ENCODE measurements at places on chromosomes 2 and 18.

DNA sequence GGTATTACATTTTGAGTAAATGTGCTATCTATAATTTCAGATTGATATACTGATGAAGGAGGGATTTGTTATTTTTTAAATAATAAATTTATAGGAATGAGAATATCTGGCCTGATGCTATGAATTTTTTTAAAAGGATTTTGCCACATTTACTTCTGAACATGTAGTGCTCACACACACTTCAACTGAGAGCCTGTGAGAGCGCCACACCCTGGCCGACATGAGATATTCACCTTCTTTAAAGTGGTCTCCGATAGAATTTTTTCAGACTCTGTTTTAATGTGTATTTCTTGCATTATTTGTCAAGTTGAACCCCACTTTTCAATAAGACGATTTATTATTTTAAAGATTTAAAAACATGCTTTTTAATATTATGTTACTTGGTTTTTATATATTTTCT, 813.3 kb downstream of the DCC start:
- no peak for DNase-seq

GRCh38 chr2:171237751-171238505, 77.2 kb upstream of the TLK1 start:
- no peak for DNase-seq

GRCh38 chr2:239585422-239585821, 184.6 kb upstream of the HDAC4 start:
- DNase-seq = no peak

DNA sequence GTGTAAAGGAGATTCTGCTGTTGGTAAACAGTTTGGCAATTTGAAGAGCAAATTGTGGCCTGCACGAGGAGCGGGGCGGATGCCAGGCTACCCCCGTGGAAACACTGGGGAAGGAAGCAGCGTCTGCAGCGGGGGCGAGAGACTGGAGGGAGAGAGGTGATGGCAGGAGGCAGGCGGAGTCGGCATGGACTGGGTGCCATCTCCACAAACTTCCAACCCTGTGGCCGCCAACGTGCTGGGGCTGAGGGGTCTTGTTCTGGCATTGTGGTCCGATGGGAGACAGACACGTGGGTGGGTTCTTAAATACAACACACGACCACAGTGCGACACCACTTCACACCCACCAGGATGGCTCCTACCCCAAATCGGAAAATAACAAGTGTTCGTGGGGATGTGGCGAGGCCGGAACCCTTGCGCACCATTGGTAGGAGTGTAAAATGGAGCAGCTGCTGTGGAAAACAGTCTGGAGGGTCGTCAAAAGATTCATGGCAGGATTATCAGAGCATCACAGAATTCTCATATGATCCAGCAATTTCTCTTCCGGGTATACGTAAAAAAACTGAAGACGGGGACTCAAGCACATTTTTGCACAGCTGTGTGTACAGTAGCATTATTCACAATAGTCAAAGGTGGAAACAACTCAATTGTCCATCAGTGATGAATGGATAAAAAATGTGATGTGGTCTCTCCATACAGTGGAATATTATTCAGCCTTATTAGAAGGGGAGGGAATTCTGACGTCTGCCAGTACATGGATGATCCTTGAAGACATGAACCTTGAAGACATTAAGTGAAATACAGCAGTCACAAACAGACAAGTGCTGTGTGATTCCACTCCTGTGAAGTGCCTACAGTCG, 82.4 kb upstream of the HPCAL1 start:
- no peak for DNase-seq

- DNase-seq = no peak
Observed at GRCh38 chr2:14552818-14553217, 79.7 kb upstream of the LRATD1 start.

GRCh38 chr2:23550553-23550952, 165.6 kb downstream of the KLHL29 start:
- no peak for DNase-seq

GRCh38 chr2:175605640-175606009, 396.4 kb downstream of the LNPK start:
- DNase-seq = no peak

- DNase-seq = no peak
Observed at GRCh38 chr2:234823877-234824376, 127.9 kb upstream of the SH3BP4 start.

DNA sequence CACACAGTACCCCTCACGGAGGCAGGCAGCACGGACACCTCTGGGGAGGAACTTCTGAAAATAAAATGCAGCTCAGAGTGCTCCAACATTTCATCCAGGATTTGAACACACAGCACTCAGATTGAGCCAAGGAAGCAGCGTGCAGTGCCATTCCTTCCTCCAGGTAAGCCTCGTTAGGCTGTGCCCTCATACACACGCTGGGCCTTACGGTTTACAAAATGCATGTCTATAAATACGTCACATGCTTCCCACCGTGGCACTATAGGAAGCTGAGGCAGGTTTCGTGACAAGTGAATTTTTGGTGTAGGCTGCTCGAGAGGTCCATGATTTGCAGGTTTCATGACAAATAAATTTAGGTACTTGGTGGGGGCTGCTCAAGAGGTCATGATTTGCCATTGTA, 131.2 kb downstream of the MYT1L start:
- no peak for DNase-seq

- DNase-seq = no peak
Observed at GRCh38 chr18:7590826-7591560, 23.9 kb downstream of the PTPRM start.

- no peak for DNase-seq
Observed at GRCh38 chr2:3222636-3223035, 155.0 kb downstream of the EIPR1 start.

GRCh38 chr18:13211534-13211933, 7.0 kb upstream of the LDLRAD4 start:
- no peak for DNase-seq

GRCh38 chr2:220188031-220188430, 560.6 kb downstream of the SLC4A3 start:
- no peak for DNase-seq

DNA sequence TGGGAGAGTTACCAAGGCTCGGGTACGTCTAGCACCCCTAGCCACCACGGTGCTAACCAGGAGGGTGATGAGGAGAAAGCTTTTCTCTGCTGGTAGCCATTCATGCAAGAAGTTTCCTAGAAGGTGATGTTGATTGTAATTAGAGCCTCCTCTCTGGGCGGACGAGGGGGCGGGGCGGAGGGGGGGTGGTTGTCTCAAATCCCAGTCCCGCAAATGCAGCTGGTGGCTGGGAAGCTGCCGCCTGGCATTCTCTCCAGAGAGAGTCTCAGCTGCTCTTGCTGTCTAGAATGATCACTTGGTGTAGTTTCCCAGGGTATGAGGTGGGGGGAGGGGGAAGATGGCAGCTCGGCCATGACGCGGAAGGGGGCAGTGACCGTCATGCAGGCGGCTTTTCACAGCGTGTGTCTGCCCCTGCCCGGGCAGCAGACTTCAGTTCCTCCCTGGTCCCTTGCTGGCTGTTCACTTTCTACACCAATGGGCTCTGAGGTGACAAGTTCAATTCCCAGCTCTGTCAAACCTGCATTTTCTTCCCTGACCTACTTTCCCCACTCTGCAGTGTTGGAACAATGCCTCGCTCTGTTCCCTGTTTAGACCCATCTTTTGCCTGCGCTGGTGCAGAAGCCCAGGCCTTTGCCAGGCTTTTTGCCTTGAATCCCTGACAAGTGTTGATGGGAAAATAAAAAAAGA, 61.5 kb upstream of the KLF7 start:
- no peak for DNase-seq

DNA sequence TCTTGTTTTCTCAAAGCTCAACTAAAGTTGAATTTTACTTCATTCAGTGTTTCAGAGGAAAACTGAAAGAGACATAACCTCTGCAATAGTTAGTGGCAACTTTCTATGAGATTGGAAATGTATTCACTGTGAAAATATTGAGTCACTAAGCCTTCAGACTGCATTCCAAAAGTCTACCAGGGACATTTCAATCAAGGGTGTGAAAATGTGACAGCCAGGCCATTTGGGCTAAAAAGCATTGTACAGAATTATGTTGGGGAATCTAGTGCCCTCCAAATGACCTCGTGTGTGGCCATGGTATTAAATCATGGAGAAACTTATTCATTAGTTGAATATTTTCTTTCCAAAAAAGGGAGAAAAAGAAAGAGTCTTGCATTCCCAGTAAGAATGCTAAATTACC, 251.9 kb downstream of the GRB14 start:
- no peak for DNase-seq

GRCh38 chr2:10906926-10907625, 4.7 kb upstream of the KCNF1 start:
- DNase-seq = no peak

GRCh38 chr2:170218456-170218855, 40.5 kb downstream of the MYO3B start:
- no peak for DNase-seq

DNA sequence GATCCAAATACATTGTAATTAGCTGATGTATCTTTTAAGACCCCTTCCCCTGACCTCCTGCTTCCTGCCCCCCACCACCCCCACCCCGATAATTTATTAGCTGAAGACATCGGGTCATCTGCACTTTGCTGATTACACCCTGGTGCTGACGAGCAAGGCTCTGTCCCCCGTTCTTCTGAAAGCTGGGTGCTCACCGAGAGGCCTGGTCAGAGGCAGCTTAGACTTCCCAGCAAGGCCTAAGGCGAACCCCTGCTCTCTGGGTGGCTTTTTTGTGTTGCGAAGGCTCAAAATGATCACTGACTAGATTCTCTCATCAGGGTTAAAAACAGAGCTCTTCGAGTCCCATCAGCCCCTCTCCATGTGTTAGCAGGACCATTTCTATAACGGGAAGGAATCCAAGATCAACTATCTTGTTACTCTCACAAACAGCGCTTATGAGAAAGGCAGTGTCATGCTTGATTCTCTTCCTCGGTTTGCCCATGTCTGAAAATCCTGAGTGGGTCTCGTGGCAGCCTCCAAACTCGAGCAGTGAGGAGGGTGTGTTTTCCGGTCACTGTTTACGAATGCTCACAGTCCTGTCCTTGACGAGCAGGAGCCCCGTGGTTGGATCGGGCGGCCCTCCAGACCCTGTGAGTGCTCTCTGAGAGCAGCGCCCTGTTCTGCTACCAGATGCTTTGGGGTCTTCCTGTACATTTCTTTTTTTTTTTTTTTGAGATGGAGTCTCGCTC, 201.6 kb downstream of the HDAC4 start:
- DNase-seq = no peak

DNA sequence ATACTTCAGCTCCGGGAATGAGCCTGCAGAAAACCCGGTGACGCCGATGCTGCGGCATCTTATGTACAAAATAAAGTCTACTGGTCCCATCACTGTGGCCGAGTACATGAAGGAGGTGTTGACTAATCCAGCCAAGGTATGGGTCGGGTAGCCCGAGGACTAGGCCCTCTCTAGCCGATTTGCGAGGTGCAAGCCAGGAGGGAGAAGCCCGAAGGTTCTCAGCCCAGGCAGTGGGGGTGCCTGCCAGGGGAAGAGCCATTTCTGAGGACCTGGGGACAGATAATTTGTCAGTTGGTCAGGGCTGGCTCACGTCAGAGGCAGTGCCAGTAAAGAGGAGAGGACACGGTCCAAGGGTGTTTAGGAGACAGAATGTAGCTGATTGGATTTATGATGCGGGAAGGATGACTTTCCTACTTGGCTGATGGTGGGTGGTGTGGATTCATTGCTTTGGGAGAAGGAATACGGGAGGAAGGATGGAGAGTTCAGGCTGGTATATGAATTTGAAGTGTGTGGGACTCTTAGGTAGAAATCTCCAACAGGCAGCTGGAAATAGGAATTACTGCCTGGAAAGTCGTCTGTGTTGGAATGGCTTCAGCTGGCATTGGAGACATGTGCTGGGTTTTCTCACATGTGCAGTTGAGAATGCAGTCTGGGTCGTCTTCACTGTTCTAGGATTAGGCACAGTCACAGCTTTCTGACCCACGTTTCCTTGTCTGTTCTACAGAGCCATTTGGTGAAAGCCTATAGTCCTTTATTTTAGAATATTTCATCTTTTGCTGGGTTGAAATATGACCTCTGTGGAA, 874 bp downstream of the NDUFAF7 start:
- DNase-seq = no peak

DNA sequence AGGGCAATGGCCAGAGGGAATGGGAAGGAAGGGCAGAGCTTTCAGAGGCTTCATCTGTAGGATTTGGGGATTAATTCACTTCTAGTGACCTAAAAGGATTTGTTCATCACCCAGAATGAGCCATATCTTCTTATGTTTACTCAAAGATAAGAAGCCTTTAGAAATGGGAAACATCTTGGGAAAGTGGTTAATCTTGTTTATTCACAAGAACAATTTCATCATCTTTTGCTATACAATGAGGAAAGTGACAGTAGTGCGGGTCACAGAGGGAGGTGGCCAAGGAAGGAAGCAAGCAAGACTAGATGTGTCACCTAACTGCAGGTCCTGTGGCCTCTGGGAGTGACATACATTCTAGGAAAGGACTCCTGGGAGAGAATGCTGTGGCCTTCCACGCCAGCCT, 140.4 kb upstream of the ALPP start:
- no peak for DNase-seq

- no peak for DNase-seq
Observed at GRCh38 chr2:146873646-146874259, 971.1 kb upstream of the ACVR2A start.

DNA sequence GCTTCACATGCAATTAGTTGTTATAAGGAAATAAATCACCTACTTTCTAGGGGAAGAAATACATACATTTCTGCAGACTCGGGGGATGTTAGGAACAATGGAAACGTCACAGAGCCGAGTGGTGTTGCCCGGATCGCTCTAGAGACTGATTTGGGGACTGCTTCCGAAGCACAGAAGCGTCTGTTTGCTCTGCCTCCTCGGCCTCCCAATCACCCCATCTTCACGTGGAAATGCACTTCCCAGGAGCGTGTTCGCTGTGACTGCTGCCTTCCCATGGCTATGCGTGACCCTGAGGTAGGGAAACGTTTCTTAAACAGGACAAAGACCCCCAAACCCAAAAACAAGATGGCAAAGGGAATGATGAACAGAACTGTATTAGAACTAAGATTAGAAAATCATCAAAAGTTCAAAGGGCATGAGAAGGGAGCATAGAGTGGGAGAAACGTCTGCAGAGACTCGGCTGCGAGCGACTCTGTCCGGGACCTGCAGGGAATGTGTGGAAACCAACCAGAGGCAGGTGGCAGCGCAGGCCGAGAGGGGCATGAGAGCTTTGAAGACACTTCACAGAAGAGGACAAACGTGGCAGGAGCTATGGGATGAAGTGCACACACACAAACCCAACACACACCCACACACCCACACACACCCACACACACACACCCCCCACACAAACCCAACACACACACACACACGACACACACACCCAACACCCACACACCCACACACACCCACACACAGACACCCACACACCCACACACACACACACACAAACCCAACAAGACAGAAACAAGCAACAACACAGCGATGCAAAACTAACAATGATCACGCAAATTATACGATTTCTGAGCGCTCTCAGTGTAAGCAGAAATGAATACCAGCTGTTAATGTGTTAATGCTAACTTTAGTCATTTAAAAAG, 41.3 kb downstream of the RTP5 start:
- DNase-seq = no peak

- no peak for DNase-seq
Observed at GRCh38 chr18:36402765-36403396, 105.4 kb downstream of the FHOD3 start.

- no peak for DNase-seq
Observed at GRCh38 chr18:67511840-67512239, 4.7 kb downstream of the DSEL start.

Measured in activated T-helper 1 cell treated with anti-CD3 and anti-CD28 coated beads, Interleukin-2, amount 50 U/mL, for 16 hours (primary cell).